ENCODE measurements at places on chromosomes 2 and 18.

DNA sequence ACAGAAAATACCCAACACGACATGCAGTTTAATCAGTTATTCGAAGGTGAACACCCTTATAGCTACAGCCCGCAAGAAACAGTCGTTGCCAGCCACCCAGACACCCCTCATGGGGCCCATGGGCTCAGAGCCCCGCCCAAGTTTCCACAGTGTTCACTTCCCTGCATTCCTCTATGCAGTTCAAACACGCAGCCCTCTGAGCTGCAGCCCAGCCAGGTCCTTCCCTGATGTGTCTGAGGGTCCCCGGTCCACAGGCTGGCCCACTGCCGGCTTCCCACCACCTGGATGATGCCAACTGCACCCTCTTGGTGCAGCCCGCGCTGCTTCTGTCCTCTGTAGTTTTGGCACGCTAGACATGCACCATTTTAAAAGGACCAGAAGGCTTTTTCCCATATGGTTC lies 87.4 kb downstream of the ZNF516 start:
- no peak for DNase-seq

GRCh38 chr18:71450257-71450656 lies 1093.9 kb downstream of the CBLN2 start:
- no peak for DNase-seq

DNA sequence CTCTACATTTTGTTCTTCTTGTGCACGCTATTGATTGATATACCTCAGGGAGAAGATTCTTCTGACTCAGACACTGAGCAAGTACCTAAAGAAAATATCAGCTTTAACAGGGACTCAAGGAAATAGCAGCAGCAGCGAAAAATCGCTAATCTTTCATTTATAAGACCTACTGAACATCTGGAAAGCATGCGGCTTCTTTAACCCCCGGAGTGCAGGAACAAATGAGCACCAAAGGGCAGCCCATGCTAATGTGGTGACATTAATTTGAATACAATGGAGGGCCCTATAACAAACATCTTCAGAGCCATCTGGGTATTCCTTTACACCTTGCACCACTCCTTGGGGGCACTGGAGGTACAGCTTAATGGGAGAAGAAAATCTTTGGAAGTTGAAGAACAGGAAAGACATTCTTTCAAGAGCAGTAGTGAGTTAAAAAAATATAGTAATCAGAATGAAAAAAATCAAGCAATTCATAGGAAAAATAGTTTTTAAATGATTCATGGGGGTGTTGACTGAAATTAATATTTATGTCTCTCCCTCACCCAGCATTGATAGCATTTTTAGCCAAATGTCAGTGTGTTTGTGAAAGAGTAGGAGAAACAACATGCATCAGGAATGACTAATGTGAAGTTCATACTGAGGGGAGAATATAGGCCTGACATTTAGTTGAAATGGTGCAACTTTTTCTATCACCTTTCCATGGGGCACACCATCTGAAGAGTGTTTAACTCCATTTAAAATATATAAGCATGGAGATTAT lies 281.7 kb downstream of the HRH4 start:
- no peak for DNase-seq

DNA sequence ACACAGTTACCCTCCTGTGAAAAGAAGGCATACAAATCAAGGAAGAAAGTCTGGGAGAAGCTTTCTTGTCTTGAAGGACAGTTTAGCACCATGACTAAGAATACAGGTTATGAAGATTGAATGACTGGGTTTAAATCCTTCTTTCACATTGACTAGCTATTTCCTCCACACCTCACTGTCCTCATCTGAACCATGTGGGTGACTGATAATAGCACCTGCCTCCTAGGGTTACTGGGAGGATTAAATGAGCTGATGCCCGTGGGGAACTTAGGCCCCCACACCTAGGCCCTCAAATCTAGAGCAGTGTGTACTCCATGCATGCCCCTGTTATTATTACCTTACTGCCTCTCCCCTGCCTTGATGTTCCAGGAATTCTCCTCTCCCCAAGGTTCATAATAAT lies 202.9 kb downstream of the FBXO15 start:
- DNase-seq: no peak

DNA sequence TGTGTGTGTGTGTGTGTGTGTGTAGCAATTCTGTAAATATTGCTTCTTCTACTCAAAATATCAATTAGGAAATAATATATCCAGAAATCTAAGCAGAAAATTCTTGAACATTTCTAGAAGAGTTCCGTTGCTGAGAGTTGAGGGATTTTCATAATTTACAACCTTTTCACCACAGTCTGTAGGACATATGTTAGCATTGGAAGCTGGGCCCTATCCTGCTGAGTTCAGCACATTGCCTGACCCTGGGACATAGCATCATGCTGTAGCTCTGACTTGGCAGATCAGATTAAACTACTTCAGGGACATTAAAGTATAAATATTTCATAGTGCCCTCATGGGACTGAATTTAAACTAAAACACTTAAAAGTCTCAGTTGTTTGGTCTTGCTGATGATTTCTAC lies 129.2 kb upstream of the KCNH7 start:
- DNase-seq: no peak

DNA sequence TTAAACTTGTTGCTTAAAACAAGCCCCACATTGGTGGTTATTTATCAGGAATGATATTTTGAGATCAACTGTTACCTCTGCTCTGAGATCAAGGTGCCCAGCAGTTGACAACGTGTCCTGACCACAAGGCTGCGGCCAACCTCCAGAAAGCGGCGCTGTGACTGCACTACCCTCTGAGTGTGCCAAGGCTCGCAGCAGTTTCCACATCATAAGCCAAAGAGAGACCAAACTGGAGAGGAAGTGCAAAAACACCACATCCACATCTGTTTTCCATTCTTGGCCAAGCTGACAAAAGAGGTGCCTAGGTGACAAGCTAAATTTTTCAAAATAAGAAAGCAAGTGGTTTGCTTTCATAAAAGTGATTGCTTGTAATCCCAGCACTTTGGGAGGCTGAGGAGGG lies 410.8 kb upstream of the POU3F3 start:
- DNase-seq: no peak

- DNase-seq: no peak
These were observed 14.6 kb downstream of the G6PC2 start for GRCh38 chr2:168915441-168916330.

All from activated T-cell treated with anti-CD3 and anti-CD28 coated beads, Interleukin-2, amount 50 U/mL, for 1 hour (primary cell).